Frontal cortex (tissue), 4 donors: ENCODE measurements at places on chromosomes 11 and 22.

- no peak for DNase-seq
Observed at GRCh38 chr11:76325185-76325584, 55.7 kb downstream of the THAP12 start.

DNA sequence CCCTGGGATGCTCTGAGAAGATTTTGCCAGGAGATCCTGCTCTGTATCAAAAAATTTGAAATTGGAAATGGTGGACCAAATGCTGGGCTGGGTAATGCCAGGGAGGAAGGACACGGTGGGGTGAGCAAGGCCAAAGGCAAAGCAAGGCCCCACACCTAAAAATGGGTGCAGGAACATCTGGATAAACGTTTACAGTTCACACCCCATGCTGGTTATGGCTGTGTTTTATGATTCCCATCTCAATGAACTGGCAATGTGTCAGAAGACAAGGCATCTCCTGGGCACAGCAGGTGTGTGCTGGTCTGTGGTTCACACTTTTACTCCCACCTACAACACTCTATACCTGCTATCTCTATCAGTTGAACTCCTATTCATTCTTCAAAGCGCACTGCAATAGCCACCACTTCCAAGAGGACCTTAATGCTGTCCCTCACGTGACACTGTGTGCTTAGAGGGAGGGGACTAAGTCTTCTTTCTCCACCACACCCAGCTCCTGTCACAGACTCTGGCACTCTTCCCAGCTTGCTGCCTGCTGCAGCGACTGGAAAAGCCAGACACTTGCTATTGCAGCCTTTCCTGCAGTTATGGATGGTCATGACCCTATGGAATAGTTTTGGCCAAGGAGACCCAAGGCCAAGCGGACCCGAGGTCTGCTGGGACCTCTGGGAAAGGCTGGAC lies 277.5 kb downstream of the CTTN start:
- DNase-seq = no peak

- DNase-seq = no peak
Observed at GRCh38 chr11:47359586-47359985, 7.1 kb upstream of the MYBPC3 start.

DNA sequence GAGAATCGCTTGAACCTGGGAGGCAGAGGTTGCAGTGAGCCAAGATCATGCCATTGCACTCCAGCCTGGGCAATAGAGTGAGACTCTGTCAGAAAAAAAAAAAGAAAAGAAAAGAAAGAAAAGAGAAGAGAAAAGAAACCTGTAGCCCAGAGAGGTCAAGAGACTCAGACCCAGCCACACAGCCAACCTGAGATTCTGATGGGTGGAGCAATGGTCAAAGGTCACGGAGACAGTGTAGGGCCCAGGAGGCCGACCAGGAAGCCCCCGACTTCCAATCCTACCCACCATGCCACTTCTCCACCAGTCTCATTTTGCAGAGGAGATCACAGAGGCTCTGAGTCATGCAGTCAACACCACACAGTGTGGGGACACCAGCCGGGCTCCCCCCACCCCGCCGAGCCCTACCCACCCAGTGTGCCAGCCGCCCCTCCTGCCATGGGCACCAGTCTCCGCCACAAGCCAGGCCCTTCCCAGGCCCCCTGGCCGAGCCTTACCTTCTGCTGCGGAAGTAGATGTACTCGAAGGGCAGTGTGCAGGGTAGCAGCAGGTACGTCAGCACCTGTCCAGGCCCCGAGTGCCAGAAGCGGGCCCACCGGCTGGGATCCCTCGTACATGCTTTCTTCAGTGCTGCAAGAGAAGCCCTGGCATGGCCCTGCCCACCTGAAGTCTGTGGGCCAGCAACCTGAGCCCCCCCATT lies 7.9 kb downstream of the PNPLA5 start:
- DNase-seq = no peak
